NT2/D1 (cell line): ENCODE measurements at places on chromosomes 2 and 18.

DNA sequence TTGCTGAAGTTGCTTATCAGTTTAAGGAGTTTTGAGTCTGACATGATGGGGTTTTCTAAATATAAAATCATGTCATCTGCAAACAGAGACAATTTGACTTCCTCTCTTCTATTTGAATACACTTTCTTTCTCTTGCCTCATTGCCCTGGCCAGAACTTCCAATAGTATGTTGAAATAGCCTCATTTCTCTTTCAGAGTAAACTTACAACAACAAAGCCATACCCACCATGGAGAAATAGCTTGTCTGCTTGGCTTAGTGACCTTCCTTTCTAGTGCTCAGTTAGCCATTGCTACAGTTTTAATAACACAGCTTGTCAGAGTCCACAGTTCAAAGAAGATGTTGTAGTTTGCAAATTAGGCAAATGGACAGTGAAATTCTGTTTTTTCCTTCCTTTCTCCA, 228.0 kb downstream of the ETAA1 start:
- DNase-seq: no peak

DNA sequence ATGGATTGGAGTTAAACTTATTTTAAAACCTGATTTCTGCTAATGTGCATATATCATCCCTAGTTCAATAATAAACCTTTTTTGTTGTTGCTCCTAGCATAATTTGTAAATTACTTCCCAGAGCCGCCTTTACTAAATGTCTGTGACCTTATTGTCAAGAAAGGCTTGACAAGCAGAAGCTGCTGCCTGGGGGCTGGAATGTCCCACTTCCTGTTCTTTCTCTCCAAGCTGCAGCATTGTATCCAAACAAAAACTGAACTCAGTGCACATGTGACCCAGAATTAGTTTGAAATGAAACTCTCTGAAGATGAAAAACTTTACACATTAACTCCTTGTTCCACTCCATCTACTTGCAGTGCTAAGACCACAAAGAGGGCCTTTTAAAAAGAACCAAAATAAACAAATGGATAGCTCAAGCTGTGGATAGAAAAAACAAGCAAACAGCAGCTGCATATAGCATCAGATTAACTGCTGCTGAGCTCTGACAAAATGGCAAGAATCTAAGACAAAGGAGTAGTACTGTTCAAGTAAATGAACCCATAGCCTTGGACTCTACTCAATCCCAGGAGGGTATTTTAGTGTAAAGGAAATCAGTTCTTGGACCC, 99.8 kb upstream of the NEUROD1 start:
- DNase-seq: no peak

DNA sequence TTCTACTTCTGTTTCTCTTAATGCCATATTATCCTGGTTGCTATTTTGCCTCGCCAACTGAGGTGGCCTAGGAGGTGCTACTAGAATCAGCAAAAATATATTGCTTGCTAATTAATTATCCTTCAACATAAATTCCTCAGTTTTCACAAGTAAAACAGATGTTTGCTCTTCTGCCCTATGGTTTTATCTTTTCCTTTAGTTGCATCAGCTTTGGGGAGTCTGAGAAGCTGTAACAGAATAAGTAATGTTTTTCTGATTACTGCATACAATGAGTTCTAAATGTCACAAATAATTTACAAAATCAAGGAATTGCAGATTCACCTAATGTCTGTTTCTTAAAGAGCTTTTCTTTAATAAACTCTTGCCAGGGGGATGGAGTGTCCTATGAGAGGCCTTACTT, 36.7 kb downstream of the GULP1 start:
- no peak for DNase-seq

DNA sequence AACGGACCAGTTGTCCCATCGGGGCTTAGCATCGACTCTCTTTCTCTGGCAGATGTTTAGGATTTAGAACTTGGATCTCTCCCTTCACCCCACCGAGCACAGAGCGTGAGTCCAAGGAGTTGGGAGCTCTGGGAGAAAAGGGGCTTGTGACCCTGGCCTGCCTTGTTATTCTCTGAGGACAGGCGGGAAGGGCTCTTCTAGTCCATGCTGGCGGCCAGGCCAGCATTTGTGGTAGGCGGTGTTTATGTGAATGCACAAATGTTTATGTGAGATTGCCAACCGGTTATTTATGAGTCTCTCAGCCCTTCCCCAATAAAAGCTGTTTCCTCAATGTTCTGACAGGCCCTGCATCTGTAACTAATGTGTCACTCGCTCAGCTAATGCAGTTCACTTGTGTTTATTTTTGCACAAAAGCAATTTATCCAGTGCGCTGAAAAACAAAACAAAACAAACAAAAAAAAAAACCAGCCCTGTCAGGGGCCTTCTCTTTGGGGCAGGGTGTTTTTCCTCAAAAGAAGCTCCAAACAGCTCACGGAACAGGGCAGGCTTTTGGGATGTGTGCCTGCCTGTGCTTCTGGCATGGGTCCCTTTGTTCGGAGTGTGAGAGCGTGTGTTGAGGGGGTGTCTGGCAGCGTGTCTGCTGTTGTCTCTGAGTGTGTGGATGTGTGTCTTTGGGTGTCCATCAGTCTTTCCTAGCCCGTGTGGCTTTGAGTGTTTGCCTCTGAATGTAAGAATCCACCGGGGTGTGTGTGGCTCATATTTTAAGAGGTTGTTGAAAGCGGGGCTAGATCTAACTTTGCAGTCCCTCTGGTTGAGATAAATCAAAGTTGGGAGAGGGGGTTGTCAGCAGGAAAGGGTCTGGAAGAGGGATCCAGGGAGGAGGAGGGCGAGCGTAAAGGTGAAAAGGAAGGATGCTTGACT, 52.8 kb upstream of the HAAO start:
- DNase-seq: no peak

DNA sequence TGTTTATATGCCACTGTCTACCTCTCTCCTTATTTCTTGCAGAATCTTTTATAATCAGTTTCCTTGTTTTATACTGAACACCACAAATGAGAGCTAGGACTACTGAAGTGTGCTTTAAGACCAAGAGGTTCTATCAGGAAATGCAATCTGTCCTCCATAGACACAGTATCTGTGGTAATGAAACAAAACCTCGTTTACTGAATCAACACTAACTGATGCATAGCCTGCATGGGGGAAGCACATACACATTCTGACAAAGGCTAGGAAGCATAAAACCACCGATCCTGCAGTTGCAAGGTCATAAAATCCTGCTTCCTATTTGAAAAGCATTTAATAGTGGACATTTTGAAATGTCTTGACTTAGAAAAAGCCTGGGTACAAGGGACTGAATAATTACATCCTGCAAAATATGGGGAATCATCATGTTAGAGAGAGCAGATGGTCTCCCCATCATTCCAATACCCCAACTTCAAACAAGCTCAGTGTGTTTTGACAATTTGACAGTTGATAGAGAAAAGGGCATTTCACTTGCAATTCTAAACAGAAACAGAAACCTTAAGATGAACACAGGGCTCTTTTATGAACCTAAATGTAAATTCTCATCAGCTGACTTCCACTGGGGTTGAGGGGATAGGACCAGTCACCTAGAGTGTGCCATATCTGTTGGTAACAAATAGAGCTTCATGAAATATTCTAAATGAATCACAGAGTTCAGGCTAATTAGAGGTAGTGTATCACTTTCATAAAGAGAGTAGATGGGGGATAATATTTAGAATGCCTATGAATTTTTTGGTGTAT, 1845.6 kb upstream of the PIK3C3 start:
- no peak for DNase-seq

DNA sequence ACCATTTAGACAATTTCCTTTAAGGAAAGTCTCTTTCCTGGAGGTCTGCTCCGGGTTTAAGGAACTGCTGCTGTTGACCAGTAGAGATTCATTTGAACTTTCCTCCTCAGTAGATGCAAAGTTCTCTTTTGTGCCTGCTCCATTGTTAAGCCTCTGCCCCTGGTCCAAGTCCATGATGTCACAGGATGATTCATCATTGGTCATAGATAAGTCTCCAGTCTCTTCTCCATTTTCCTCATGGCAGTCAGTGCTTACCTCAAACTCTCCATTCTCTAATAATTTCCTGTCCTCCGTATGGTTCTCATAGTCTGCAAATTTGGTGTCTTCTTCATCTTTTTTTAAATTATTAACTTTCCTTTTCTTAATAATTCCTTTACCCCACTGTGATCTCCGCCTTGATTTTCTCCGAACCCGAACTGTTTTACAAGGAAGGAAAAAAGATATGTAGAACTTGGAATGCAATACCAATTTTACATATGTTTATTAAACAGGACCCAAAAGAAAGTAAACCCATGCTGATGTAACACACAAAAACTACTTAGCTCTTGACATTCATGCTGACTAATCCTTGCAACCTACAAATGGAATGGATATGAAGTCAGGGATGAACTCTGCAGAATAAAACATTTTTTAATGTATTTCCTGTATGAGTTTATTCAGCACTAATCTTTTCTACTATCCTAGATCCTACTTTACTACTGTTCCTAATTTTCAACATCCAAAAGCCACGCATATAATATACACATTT, 169.1 kb downstream of the ATAD2B start:
- no peak for DNase-seq

DNA sequence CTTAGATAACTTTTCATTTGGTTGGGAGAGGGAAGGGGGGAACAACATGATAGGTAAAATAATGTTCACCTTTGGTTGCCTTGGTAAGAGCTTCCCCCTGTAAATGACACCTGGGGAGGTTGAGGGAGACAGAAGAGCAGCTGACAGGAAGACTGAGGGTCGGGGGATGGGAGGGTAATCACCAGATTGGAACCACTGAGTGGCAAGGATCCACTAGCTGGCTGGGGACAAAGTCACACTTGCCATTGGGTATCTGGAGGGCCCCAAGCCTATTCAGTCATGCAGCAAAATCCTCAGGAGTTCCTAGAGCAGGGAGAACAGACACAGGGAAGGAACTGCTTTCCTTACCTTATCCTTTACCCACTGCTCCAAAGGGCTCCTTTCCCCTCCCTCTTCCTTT, 84.3 kb downstream of the MAPK4 start:
- no peak for DNase-seq

GRCh38 chr2:181124497-181124896, 144.1 kb downstream of the UBE2E3 start:
- no peak for DNase-seq

DNA sequence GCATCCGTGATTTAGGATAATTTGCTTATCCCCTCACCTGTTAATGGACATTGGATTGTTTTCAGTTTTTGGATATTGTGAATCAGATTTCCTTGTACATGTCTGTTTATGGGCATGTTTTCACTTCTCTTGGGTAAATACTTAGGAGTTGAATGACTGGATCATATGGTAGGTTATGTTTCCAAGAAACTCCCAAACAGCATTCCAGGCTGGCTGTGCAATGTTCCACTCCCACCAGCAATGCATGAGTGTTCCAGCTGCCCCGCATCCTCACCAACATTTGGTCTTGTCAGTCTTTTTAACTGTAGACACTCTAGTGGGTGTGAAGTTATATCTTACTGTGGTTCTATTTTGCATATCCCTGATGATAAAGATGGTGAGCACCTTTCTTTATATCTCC, 8.9 kb upstream of the LRRFIP1 start:
- DNase-seq: no peak

- no peak for DNase-seq
These were observed 73.7 kb upstream of the TGFA start for GRCh38 chr2:70627211-70627898.
